ENCODE measurements at places on chromosomes 1 and 21. TPM values are rescaled to one million over a fixed set of nuclear protein-coding genes. Genes with fewer than 3 reads are reported as not detected.

The STYXL2 gene
- total RNA-seq = not detected

The OPRD1 gene
- total RNA-seq = 0.02 TPM

The OR2L8 gene
- not detected for total RNA-seq

The SERPINC1 gene
- total RNA-seq = 0.25 TPM

The FABP3 gene
- total RNA-seq = not detected

The BARHL2 gene
- not detected for total RNA-seq

The MAN1C1 gene
- 10.0 TPM for total RNA-seq

The OR13G1 gene
- not detected for total RNA-seq

DNA sequence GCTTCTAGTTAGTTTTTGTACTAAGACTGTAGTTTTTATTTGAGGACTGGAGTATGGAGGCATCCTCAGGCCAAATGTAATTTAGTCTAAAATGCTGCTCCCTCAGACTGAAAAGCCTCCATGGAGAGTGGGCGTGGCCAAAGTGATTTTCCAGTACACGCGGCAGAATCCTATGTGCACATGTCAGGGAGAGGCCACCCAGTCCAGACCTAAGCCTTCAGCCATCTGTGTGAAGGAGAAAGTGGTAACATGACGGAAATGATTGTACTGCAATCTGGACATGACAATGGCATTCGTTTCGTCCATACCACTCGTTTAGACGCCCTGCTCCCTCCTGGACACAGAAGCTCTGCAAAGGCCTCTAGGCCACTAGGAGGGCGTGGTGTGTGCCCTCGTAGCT, 56.2 kb downstream of the PCP4 start:
- H3K27me3 ChIP-seq = no peaks in the 10 kb centered on the region
- H3K27ac ChIP-seq = no peak overlapping the region
- no peak for DNase-seq

GRCh38 chr1:213385806-213386324, 334.8 kb downstream of the RPS6KC1 start:
- no peaks in the 10 kb centered on the region for H3K4me1 ChIP-seq
- no peak overlapping the region for H3K4me3 ChIP-seq

DNA sequence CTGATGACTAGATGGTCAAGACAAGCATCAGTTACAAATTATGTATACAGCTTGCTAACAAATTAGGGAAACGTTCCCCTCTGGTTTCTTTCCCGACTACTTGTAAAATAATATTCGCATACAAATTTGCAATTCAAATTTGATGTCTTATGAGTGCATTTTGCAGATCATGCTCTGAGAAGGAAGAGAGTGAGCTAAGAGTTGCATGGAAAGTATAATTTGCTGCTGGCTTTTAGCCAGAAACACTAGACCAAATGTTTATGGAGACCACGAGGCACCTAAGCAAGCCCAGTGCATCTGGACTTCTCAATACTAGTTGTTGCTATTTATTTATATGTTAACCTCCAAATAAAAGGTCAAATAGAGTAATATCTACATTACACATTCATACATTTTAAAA, 216.0 kb downstream of the SMYD3 start:
- peaks cover 3% of the 10 kb centered on the region for H3K36me3 ChIP-seq
- H3K27ac ChIP-seq = no peak overlapping the region

GRCh38 chr1:156655151-156655903, 13.4 kb downstream of the BCAN start:
- H3K4me3 ChIP-seq = no peak overlapping the region
- H3K27me3 ChIP-seq = peaks cover 54% of the 10 kb centered on the region
- H3K27ac ChIP-seq = no peak overlapping the region
- DNase-seq = no peak
- no peaks in the 10 kb centered on the region for H3K36me3 ChIP-seq

DNA sequence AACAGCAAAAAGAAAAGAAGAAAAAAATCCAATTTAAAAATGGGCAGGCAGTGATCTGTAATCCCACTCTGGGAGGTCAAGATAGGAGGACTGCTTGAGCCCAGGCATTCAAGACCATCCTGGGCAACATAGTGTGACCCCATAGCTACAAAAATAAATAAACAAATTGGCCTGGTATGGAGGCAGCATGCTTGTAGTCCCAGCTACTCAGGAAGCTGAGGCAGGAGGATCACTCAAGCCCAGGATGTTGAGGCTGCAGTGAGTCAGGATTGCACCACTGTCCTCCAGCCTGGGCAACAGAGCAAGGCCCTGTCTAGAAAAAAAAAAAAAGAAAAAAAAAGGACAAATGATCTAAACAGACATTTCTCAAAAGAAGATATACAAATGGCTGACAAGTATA, 99.6 kb downstream of the EIF4G3 start:
- no peak for DNase-seq
- no peak overlapping the region for H3K4me3 ChIP-seq
- peaks cover 4% of the 10 kb centered on the region for H3K4me1 ChIP-seq
- peaks cover 12% of the 10 kb centered on the region for H3K36me3 ChIP-seq
- no peaks in the 10 kb centered on the region for H3K27me3 ChIP-seq

- H3K27me3 ChIP-seq = no peaks in the 10 kb centered on the region
- no peak overlapping the region for H3K4me3 ChIP-seq
- no peak for DNase-seq
- no peak overlapping the region for H3K27ac ChIP-seq
- peaks cover 9% of the 10 kb centered on the region for H3K36me3 ChIP-seq
- H3K4me1 ChIP-seq = peaks cover 25% of the 10 kb centered on the region
These were observed 66.3 kb downstream of the SLC27A3 start for GRCh38 chr1:153841463-153841994.

GRCh38 chr1:59747420-59748024, 67.2 kb upstream of the HOOK1 start:
- H3K36me3 ChIP-seq = no peaks in the 10 kb centered on the region
- H3K27me3 ChIP-seq = no peaks in the 10 kb centered on the region

DNA sequence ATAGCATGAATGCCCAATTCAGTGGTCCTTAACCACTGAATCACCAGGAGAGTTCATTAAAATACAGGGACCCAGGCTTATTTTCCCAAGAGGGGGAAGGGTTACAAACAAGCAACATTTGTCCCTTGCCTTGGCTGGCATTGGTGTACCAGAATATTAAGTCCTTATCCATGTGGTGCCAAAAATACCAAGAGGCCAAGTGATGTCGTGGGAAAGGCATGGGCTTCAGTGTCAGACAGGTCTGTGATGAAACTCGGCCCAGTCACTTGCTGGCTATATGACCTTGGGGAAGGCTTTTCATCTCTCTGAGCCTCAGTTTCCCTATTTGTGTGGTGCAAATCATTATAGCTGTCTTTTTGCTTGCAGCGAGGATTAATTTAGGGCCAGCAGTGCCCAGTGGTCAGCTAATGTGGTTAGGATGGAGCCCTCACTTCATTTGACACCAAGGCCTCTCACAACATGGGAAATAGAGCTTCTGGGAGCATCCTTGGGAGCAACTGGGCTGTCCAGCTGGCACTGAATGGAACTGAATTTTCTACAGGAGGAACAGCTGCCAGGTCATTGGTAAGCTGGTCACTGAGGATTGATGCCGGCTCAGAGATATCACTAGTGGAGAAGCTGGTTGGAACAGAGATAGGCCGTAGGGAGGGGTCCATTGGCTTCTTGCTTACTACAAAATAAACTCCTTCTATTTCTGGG, 77.2 kb upstream of the PPP2R5A start:
- no peaks in the 10 kb centered on the region for H3K27me3 ChIP-seq
- no peaks in the 10 kb centered on the region for H3K36me3 ChIP-seq
- H3K27ac ChIP-seq = no peak overlapping the region
- no peak for DNase-seq

DNA sequence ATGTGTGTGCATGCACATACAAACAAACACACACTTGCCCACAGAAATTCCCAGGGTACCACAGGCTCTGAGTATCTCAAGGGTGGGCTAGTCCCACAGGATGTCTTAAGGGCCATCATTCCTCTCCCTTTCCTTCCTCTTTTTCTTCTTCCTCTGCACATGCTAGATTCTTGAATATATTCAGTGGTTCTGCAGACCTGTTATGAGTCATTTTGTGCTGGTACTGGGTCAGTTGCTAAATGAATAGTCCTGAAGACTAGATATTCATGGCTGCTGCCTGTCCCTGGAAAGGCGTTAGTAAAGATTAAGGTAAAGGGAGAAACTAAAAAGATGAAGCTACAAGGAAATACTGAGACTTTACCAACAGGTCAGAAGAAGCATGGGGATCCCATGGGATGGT, 256.7 kb upstream of the KIAA0040 start:
- no peak overlapping the region for H3K4me3 ChIP-seq
- H3K36me3 ChIP-seq = no peaks in the 10 kb centered on the region
- no peak for DNase-seq
- H3K4me1 ChIP-seq = no peaks in the 10 kb centered on the region

DNA sequence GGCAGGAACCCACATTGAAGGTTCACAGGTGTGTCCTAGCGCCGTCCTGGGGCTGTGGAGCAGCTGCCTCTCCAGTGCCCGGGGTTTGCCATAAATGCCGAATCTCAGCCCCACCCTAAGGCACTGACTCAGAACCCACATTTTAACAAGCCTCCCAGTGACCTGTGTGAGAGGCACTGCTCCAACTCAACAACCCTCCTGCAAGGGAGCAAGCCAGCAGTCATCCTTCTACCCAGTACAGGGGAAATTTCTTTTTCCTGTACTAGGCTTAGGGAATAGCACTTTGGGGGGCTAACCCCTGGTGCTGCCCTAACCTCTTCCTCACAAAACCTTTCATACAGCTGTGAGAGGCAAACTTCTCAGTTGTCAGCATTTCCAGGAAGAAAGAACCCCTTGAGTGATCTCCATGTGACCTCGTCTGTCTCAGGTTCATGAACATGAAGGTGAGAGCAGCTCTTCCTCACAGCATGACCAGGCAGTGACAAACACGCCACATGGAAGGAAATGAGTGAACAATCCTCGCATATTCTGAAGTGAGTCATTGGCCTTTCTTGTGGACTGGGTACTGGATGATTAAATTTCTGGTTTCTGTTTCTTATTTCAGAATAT, 11.4 kb upstream of the BCAR3 start:
- DNase-seq = peak; percentile 76
- no peaks in the 10 kb centered on the region for H3K36me3 ChIP-seq
- H3K27me3 ChIP-seq = peaks cover 4% of the 10 kb centered on the region
- H3K27ac ChIP-seq = peak overlapping the region; percentile 55

DNA sequence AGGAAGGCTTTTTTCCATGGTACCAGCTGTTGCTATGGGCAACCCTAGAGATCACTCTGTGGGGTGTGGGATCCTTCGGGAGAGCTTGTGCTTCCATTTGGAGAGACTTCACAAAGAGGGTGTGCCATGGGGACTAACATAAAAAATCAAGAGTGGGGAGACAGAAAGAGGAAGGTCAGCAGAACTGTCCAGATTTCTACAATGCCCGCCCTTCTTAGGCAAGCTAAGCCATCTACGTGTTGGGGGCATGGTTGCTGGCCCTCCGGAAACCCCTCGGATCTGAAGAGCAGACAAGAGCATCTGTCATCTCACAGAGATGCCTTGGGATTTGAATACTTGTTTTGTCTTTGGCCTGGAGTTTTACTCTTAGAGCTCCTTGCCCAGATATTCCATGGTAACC, 83.9 kb upstream of the ZNF648 start:
- peaks cover 9% of the 10 kb centered on the region for H3K4me1 ChIP-seq
- no peak overlapping the region for H3K27ac ChIP-seq
- H3K4me3 ChIP-seq = no peak overlapping the region
- H3K36me3 ChIP-seq = no peaks in the 10 kb centered on the region

DNA sequence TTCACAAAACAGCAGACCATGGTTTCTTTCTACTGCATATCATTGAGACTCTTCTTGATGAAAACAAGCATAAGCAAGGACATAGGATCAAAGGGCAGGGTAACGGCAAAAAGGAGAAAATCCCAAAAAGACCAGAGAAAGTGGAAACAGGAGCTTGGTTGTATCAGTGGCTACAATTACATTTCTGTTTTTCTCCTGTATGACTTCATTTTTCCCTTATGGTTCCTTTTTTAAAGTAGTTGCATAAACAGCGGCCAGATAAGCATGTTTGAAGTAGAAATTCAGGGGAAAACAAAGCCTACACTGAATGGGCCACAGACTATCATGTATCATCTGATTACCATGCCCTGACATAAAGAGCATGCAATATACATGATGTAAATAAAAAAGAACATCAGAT, 4.6 kb downstream of the EGLN1 start:
- no peak overlapping the region for H3K27ac ChIP-seq
- H3K27me3 ChIP-seq = no peaks in the 10 kb centered on the region
- H3K4me3 ChIP-seq = peak overlapping the region; percentile 1
- H3K4me1 ChIP-seq = peaks cover 57% of the 10 kb centered on the region
- H3K36me3 ChIP-seq = peaks cover 55% of the 10 kb centered on the region

DNA sequence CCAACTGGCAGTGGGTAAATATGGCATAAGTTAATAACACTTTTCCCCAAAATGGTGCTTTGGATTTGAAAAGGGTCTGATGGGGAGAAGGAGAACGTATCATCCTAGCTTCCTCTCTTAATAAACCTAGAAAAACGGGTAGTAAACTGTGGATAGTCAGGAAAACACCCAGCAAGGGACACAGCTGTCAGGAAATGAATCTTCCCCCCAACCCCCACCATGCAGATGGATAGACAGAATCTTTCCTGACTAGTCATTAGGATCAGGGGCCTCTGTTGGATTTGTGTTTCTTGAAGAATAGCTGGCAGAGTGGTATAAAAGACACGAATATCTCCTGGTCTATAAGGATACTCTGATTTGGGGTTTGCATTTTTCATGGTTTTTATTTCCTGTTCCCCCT, 22.5 kb upstream of the LAX1 start:
- peaks cover 9% of the 10 kb centered on the region for H3K36me3 ChIP-seq
- H3K4me3 ChIP-seq = no peak overlapping the region
- H3K27ac ChIP-seq = no peak overlapping the region
- peaks cover 21% of the 10 kb centered on the region for H3K4me1 ChIP-seq

DNA sequence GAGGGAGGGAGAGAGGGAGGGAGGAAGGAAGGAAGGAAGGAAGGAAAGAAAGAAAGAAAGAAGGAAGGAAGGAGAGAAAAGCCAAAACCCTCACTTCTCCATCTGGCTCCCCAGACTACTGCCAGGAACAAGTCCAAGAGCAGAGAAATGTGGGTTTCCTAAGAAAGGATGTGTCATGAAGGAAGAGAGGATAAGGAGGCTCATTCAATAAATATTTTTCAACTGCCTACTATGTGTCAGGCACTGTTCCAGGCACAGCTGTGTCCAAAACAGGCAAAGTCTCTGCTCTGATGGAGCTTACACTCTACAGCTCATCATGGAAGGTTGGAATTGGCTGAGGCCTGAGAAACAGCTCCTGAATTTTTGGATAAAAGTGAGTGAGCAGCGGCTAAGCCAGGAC, 42.6 kb upstream of the ATP2B4 start:
- no peaks in the 10 kb centered on the region for H3K27me3 ChIP-seq
- H3K4me1 ChIP-seq = no peaks in the 10 kb centered on the region
- no peak for DNase-seq
- H3K27ac ChIP-seq = no peak overlapping the region
- no peaks in the 10 kb centered on the region for H3K36me3 ChIP-seq
